ENCODE measurements at places on chromosomes 11 and 22.

GRCh38 chr11:5251746-5252145 is 2.1 kb upstream of the HBG1 start:
- no peak for DNase-seq

DNA sequence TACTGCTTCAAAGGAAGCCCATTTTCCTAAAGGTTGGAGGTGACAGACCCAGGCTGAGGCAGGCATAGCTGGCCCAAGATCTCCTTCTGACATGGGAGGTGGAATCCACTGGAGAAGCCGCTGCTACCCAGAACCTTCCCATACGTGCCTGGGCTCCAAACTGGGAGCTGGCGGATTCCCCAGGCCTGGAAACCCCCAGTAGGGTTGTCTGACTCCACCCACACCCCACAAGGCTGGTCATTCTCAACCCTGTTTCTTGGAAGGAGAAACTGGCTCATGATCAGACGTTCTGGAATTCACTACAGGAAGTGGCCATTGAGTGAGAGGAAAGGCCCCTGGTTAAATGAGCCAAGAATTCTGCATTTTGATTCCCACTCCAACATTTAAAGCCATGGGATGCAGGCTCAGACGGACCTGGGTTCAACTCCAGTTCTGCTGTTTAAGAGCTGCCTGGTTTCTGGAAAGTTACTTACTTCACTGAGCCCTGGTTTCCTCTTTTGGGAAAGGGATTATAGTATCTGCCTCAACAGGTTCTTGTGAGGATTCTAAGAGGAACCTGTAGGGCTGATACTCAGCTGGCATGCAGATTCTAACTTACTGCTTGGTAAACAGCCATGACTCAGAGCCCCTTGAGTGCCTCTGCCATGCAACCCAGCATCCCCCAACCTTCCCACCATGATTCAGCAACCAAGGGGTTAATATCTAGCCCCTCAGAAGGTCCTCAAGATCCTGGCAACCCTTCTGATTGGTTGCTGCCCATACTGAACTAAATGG is 19.4 kb upstream of the TSKU start:
- DNase-seq = no peak

DNA sequence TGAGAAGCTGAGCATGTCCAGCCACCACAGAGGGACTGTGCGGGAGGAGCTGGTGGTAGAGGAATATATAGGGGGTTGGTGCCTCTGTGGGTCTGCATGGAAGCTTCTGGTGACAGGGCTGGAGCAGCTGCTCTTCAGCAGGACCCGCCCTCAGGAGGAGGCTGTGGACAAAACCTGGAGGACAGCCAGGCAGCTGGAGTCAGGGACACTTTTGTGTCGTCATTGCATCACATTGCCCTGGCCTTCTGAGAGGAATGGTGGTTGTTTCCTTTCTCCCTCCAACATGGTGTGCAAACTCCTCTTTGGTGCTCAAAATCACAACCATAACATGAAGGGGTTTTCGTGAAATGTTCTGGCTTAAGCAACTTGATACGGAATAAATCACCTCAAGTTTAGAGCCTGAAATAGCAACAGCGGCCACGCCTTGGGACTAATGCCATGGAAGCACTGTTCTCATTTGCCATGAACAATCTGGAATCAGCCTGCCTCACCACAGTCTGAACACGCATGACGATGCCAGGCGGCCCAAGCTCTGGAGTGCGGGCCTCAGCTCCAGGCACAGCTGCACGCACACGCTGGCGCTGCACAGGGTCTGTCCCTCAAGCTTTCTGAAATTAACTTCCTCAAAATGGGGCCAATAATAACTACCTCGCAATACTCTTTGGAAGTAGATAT is 17.1 kb upstream of the CSRP3 start:
- no peak for DNase-seq

GRCh38 chr11:61058583-61059259 is 43.6 kb upstream of the CD5 start:
- DNase-seq = no peak

DNA sequence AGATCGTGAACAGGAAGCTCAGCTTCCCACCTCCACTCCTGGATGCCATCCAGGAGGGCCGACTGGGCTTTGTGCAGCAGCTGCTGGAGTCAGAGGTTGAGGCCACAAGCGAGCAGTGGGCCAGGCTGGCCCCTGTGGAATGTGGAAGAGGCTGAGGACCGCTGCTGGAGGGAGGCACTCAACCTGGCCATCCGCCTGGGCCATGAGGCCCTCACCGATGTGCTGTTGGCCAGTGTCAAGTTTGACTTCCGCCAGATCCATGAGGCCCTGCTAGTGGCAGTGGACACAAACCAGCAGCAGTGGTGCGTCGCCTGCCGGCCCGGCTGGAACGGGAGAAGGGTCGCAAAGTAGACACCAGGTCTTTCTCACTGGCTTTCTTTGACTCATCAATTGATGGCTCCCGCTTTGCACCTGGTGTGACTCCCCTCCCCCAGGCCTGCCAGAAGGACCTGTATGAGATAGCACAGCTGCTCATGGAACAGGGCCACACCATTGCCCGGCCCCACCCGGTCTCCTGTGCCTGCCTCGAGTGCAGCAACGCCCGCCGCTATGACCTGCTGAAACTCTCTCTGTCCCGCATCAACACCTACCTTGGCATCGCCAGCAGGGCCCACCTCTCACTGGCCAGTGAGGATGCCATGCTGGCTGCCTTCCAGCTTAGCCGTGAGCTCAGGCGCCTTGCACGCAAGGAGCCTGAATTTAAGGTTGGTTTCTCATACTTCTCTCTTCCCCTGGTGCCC is 24.9 kb downstream of the ART5 start:
- DNase-seq = no peak

- DNase-seq = no peak
Observed at GRCh38 chr11:5007561-5007960, 12.9 kb downstream of the OR51L1 start.

- DNase-seq = no peak
Observed at GRCh38 chr11:10038521-10039302, 255.3 kb downstream of the SBF2 start.

- no peak for DNase-seq
Observed at GRCh38 chr11:107102692-107103477, 84.6 kb upstream of the GUCY1A2 start.

DNA sequence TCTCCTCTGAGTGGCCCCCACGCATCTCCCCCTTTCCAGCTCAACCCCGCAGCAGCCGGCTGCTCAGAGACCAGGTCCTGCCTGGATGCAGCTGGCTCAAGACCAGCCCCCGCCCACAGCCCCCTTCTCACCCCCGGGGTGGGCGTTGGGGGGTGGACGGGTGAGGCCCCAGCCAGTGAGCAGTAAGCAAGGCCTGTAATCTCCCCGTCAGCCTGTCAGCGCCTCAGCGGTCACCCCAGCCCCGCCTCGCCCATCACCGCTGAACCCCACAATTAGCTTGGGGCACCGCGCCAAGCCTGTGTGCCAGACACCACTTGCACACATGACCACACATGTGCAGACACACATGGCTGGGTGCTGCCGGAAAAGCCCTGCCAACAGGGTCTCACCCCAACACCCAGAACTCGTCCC is 5.9 kb downstream of the PLXNB2 start:
- no peak for DNase-seq

- peak; percentile 84 for DNase-seq
Observed at GRCh38 chr11:128422576-128423370, 164.6 kb downstream of the ETS1 start.

GRCh38 chr11:128692753-128693415 is 988 bp upstream of the FLI1 start:
- no peak for DNase-seq

DNA sequence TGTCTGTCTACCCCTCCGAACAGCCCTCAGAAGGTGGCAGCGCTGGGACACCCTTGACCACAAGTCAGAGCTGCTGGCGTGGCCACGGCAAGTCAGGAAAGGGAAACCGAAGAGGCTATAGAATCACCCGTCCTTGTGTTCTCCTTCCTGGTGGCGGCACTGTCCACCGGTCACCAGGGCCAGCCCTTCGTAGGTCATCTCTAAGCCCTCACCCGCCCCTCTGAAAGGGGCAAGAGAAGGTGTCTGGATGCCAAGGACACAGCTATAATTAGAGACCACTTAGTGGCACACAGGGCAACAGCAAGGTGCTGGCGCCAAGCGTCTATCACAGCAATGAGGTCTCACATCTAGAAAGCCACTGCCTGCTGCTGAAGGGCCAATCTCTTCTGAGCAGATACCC is 320.9 kb downstream of the SHANK2 start:
- no peak for DNase-seq

GRCh38 chr11:35047179-35047578 is 91.8 kb upstream of the CD44 start:
- DNase-seq = no peak

- DNase-seq = no peak
Observed at GRCh38 chr11:112016088-112016764, 9.0 kb upstream of the DLAT start.

- no peak for DNase-seq
Observed at GRCh38 chr11:39247570-39248137, 2211.8 kb downstream of the LRRC4C start.

- no peak for DNase-seq
Observed at GRCh38 chr11:132263241-132263640, 892.8 kb downstream of the NTM start.

DNA sequence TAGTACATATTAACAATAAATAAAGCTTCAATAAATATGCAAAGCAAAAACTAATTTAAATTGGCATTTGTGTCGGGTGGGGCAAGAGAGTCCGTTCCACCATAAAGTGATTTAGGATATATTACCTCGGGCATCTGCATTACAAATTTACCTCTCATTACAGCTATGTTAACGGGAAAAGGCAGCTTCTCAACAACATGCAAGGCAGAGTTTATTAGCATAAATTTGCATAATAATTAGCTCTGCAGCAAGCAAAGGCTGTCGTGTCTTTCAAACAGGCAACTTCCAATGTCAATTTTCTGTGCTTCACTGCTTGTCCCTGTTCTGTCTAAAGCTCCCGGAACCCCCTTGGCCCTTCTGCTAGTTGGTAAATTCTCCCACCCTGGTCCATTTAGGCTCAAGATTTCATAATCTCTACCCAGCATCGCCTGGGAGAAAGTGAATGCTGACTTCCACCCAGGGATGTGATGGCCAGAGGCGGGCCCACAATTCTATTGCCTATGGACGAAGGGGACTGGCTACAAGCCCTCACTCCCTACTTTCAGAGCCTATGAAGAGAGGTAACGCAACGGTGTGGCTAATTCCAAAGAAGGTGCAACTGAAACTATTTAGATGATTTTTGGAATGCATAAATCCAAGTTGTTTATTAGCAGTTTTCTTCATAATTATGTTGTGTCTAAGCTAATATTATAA is 462.1 kb downstream of the OPCML start:
- no peak for DNase-seq

DNA sequence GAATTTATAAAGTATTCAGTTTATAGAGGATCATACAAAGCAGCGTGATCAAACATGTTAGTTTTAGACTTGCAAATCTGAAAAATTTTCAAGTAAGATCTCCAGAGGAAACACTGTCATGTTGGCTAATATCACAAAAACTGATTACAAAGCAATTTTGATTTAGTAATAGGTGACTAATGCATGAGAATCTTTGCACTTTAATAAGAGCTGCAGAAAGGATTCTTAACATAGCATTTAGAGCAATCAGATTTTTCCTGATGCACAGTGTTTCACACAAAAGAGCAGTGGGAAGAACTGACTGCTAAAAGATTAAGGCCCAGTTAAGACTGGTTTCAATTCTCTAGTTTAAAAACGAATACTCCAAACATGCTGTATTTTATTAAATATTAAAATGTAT is 321.2 kb downstream of the GUCY1A2 start:
- DNase-seq = no peak

DNA sequence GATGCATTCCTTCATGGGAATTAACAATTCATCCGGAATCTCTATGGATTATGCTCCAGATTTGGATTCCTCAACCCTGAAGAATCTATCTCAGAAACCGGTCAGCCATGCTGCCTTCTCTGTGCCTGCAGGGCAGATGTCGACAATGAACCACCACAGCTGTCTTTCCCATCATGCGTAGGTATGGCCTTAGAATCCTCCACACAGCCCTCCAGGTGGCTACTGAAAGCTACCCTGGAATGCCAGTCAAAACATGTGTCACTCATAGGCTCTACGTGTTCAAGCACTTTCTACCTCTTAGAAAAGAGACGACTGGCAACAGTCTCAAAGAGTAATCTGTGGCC is 19.4 kb downstream of the MAML2 start:
- DNase-seq = no peak
